ENCODE measurements at places on chromosomes 4 and X.

DNA sequence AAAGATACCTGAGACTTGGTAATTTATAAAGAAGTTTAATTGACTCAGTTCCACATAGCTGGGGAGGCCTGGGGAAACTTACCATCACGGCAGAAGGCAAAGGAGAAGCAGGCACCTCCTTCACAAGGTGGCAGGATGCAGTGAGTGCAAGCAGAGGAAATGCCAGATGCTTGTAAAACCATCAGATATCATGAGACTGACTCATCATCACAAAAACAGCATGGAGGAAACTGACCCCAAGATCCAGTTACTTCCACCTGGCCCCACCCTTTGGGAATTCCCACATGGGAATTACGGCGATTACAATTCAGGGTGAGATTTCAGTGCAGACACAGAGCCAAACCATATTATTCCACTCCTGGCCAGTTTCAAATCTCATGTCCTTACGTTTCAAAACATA is 514.7 kb upstream of the SPANXN1 start:
- H3K36me3 ChIP-seq, result no peaks in the 10 kb centered on the region
- no peak for DNase-seq
- no peaks in the 10 kb centered on the region for H3K27me3 ChIP-seq

DNA sequence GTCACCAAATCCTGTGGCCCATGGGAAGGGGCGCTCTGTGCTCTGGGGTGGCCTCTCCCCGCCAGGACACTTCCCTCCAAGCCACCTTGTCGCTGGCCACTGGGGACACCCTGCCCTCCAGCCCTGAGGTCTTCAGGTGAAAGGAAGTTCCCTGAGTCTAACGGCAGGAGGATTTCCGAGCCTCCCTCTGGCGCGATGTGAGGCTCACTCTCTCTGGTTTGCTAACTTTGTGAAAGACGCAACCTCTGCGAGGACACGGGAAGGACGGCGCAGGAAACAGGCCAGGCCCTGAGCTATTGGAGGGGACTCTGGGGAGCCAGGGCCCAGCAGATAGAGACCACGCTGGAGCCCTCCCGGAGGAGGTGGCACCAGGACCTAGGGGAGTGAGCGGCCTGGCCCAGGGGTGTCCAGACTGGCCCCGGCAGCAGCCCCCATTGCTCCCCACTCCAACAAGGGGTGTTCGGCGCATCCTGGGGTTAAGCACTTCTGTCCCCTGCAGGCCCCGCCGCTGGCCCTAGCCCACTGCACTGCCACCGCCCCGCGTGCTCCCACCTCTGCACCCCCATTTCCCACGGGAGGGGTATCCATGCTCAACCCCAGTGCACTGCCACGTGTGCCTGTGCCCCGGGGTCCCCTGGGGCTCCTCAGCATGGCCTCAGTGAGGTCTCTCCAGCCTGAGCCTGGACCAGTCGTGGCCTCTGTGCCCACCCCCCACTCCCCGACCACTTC is 72.2 kb upstream of the MXD4 start:
- H3K27me3 ChIP-seq, result no peaks in the 10 kb centered on the region
- no peaks in the 10 kb centered on the region for H3K36me3 ChIP-seq
- DNase-seq, result no peak
- no peak overlapping the region for H3K4me3 ChIP-seq
- no peak overlapping the region for H3K27ac ChIP-seq
- no peaks in the 10 kb centered on the region for H3K4me1 ChIP-seq

DNA sequence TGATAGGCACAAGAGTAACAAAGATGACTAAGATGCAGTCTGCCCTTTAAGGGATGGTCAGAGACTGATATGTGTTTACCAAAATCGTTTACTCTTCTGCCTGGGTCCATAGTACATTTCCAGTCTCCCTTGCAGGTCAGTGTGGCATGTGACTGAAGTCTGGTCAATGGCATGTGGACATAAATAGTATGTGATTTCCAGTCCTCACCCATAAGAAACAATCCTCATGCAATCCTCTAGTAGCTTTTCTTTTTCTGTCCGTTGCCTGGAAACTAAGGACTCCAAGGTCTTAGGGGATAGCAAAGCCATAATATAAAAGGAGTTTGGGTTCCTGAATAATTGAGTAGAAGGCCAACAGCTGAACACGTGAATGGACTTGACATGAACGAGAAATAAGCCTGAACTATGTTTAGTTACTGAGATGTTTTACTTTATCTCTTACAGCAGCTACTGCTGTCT is 1.1 kb downstream of the SLC9B2 start:
- H3K4me1 ChIP-seq, result peaks cover 23% of the 10 kb centered on the region
- no peak for DNase-seq
- H3K27me3 ChIP-seq, result no peaks in the 10 kb centered on the region
- peak overlapping the region; percentile 86 for H3K27ac ChIP-seq

- no peak overlapping the region for H3K27ac ChIP-seq
- H3K27me3 ChIP-seq, result no peaks in the 10 kb centered on the region
- no peak for DNase-seq
Measured at GRCh38 chr4:9988363-9988749, 32.9 kb downstream of the SLC2A9 start.

GRCh38 chrX:64894454-64895038 is 81.7 kb downstream of the ZC4H2 start:
- no peaks in the 10 kb centered on the region for H3K36me3 ChIP-seq
- DNase-seq, result peak; percentile 55
- H3K27me3 ChIP-seq, result no peaks in the 10 kb centered on the region
- H3K4me3 ChIP-seq, result no peak overlapping the region
- no peak overlapping the region for H3K27ac ChIP-seq
- H3K4me1 ChIP-seq, result no peaks in the 10 kb centered on the region

GRCh38 chrX:122586831-122587230 is 597.2 kb upstream of the GRIA3 start:
- no peak overlapping the region for H3K27ac ChIP-seq
- H3K27me3 ChIP-seq, result no peaks in the 10 kb centered on the region
- H3K4me3 ChIP-seq, result no peak overlapping the region
- DNase-seq, result no peak
- H3K36me3 ChIP-seq, result no peaks in the 10 kb centered on the region

DNA sequence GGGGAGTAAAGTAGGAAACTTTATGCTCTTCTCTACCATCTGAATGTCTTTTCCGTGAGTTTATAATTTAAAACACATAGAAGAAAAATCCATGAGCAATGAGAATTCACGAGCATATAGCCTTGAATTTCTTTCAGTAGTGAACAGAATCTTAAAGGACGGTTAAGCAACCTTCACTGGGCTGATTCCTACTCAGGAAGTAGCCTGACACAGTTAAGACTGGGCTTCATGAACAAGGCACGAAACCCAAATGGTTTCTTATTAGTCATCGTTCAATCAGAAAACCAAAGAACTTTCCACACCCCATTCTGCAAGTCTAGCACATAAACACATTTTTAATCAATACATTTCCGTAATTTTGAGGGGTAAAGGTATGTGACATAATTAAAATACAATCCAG is 95.8 kb downstream of the SH3KBP1 start:
- H3K36me3 ChIP-seq, result no peaks in the 10 kb centered on the region
- no peaks in the 10 kb centered on the region for H3K4me1 ChIP-seq
- H3K4me3 ChIP-seq, result no peak overlapping the region
- DNase-seq, result no peak

GRCh38 chr4:145891958-145892357 is 46.7 kb downstream of the ZNF827 start:
- no peak overlapping the region for H3K27ac ChIP-seq

DNA sequence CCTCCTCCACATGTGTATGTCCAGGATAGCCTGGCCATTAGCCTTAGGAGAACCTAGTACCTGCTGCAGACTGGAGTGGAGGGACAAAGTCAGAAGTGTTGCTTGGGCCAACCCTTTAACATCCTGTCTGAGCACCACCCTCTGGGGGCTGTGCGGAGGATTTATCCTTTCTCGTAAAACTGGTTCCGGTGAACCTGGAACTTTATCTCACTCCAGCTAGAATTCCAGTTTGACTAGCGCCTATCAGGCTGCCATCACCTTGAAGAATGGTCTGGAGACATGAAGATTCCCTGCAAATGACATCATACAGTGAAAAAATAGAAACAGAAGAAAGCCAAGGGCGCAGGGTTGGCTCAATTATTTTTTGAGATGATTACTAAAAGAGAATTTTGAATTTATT is 4.0 kb downstream of the TCEAL8 start:
- H3K27ac ChIP-seq, result no peak overlapping the region
- H3K4me3 ChIP-seq, result no peak overlapping the region
- no peaks in the 10 kb centered on the region for H3K4me1 ChIP-seq
- no peaks in the 10 kb centered on the region for H3K27me3 ChIP-seq
- no peak for DNase-seq

DNA sequence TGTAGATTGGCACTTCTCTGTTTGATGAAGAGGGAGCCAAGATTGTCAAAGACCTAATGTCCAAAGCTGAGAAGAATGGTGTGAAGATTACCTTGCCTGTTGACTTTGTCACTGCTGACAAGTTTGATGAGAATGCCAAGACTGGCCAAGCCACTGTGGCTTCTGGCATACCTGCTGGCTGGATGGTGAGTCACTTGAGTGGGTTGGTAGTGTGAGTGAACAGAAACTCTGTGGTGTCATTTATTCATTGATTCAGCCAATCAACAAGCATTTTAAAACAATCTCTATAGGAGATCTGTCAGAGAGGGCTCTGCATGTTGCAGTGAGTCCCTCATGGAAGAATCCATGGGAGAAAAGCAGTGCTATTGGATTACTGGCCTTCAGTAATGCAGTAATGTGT is 16.3 kb downstream of the TAF9B start:
- H3K36me3 ChIP-seq, result peaks cover 64% of the 10 kb centered on the region
- no peak for DNase-seq
- H3K4me1 ChIP-seq, result no peaks in the 10 kb centered on the region
- no peak overlapping the region for H3K4me3 ChIP-seq
- no peaks in the 10 kb centered on the region for H3K27me3 ChIP-seq

DNA sequence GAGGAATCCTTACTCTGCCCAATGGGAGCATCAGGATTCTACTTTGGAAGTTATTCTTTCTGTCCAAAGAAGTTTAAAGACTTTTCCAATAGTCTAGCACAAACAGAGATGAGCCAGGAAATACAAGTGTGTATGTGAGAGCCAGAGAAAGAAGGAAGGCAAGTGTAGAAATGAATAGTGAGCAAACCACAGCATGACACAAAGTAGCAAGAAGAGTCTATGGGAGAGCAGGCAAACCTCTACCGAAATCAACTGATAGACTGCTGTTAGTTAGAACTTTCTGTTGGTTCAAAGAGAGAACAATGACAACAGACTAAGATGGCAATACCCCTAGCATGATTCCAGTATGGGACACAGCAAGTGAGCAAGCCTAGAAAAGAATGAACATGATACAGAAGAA is 16.1 kb upstream of the GPR34 start:
- H3K36me3 ChIP-seq, result no peaks in the 10 kb centered on the region
- DNase-seq, result no peak
- no peak overlapping the region for H3K4me3 ChIP-seq
- peaks cover 6% of the 10 kb centered on the region for H3K27me3 ChIP-seq
- no peaks in the 10 kb centered on the region for H3K4me1 ChIP-seq
